Epithelial cell of alveolus of lung (primary cell): ENCODE measurements at places on chromosomes 3 and 15. TPM values are rescaled to one million over a fixed set of nuclear protein-coding genes. Genes with fewer than 3 reads are reported as not detected.

Gene TRPM1
- total RNA-seq = not detected in 2 replicates

Gene MINAR1
- total RNA-seq = 1.2 and 3.2 TPM in 2 replicates

Gene PPP1R14D
- not detected in 2 replicates for total RNA-seq

Gene NXPE3
- total RNA-seq = 16.4 and 19.5 TPM in 2 replicates

Gene RCCD1
- 20.8 and 23.5 TPM in 2 replicates for total RNA-seq

Gene SKOR1
- total RNA-seq = 0.13 and 1.5 TPM in 2 replicates

Gene LARP6
- 40.0 and 69.3 TPM in 2 replicates for total RNA-seq

Gene GRM2
- 0.24 TPM in 1 of 2 replicates, not detected in the other for total RNA-seq

Gene HDDC3
- 20.8 and 26.5 TPM in 2 replicates for total RNA-seq

Gene ACTL6A
- total RNA-seq = 60.9 and 64.4 TPM in 2 replicates

Gene EPHA6
- total RNA-seq = not detected in 2 replicates

Gene GPR27
- not detected in 2 replicates for total RNA-seq

Gene AADACL2
- not detected in 2 replicates for total RNA-seq

Gene CCR2
- total RNA-seq = not detected in 2 replicates

Gene PCOLCE2
- 1.6 and 2.6 TPM in 2 replicates for total RNA-seq

Gene GOLGA6D
- total RNA-seq = not detected in 2 replicates

Gene IL5RA
- not detected in 2 replicates for total RNA-seq

Gene CCR9
- total RNA-seq = not detected in 2 replicates

Gene PLSCR2
- total RNA-seq = 0.72 TPM in 1 of 2 replicates, not detected in the other

Gene SAMD7
- not detected in 2 replicates for total RNA-seq
